Posterior vena cava (tissue), 2 donors: ENCODE measurements at places on chromosomes 6 and 20.
A peak's percentile ranks its signal among the peaks of the same experiment; 100 is the strongest.

DNA sequence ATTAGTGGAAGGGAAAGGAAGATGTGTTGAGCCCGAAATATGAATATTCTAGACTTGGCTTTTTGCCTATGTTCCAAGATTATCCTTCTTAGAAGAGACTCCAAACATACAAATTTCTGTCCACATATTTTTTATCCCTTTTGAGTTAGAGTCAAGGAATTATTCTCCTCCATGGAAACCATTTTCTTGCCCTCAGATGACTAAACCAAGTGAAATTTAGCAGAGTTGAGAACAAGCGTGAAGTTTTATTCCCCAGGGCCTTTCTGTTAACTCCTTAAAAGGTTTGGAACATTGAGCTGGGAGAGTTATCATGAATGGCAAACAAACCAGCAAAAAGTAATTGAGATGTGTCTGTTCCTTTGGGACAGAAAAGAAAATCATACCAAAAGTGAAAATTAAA, 286.1 kb upstream of the PLCB4 start:
- no peak for DNase-seq

- no peak for DNase-seq
Measured at GRCh38 chr20:19966840-19967239, 50.3 kb upstream of the NAA20 start.

GRCh38 chr6:90123831-90124230, 172.8 kb downstream of the BACH2 start:
- no peak for DNase-seq

DNA sequence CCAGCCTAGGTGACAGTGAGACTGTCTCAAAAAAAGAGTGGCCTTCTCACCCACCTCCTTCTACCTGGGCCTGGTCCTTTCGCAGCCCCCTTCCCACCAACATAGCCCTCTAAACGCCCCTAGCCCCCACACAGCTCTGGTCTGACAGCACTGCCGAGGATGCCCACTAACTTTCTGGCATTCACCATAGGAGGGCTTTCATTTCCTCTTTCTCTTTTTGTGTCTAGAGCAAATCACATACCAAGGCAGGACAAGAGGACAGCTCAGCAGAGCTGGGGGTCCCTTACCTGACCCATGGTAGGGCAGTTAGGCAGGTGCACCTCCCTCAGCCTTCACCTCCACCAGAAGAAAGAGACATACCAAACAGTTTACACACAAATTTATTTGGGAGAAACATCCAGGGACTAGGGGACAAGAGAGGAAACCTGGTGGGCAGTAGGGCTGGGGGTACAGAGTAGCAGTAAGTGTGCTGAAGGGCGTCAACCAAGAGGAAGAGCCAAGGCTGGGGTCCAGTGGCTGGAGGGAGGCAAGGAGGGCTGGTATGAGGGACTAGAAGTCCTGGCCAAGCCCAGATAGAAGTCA, 4.5 kb downstream of the LY6G5C start:
- no peak for DNase-seq

DNA sequence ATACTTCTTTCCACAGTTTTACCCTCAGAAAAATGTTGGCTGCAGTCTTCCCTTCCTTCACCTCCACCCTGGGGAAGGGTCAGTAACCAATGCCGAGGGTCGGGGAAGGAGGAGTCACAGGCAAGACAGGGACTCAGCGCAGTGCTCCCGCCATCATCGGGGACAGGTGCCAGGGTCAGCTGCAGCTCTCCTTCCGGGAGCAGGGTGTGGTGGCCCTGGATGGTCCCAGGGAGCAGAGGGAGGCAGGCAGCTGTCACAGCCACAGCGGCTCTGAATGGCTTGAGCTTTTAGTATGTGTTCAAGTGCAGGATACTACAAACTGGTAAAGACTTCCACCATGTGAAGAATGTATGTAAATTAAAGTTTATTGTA, 26.0 kb upstream of the PI16 start:
- DNase-seq, result no peak

GRCh38 chr20:33079259-33079658, at the start of gene BPIFB4:
TSS of gene BPIFB4 (plus strand) at chr20:33079643. CDS start at chr20:33081527, 1,884 bp downstream.
- DNase-seq, result no peak

DNA sequence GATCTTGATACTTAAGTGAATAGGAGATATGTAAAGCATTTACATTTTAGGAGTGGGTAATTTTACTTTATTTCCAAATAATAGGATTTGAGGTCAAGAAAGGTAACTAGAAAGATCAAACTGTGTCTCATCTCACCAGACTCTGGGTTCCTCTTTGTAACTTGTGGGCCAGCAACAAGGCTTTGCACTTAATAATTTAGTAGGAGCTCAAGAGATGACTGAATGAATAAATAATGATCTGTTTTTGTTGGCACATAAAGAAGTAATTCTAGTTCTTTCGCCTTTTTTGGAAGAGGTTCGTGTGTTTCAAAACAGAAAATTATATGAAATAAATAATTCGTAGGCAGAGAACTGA, 67.4 kb upstream of the FABP7 start:
- no peak for DNase-seq

DNA sequence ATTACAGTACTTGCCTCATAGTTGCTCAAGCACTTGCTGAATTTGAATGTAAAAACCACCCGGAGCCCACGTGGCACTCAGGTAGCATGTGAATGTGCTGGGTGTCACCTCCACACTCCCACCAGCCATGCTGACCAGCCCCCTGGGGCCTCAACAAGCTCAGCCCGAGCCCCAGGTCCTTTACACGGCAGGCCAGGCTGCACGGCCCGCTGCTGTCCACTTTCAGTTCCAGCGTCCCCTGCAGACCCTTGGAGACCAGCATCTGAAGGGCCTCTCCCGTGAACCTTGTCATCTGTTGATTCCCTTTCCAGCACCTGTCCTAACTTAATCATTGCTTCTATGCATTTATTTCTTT, 33.3 kb upstream of the ZBP1 start:
- peak; percentile 72 for DNase-seq

- no peak for DNase-seq
Measured at GRCh38 chr6:39156801-39157200, 41.8 kb upstream of the SAYSD1 start.

DNA sequence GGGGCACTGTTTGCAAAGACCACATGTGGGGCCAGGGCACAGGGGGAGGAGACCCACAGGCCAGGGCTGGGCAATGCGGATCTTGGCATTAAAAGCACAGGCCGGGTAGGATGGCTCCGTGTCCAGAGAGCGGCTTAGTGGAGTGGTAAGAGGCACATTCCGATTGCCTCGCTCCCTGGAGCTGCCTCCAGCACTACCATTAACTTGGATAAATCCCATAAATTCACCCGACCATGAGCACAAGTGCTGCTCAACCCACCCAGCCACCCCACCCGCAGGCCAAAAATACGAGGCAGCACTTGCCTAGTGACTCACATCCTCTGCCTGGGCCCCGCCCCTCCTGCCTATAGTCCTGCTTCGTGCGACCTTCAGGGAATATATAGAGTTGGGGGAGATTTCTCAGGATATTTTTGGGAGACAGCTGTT, 67.5 kb upstream of the QKI start:
- DNase-seq, result no peak

GRCh38 chr6:49054311-49054710, 408.7 kb downstream of the MMUT start:
- DNase-seq, result no peak
